ENCODE measurements at places on chromosomes 3 and 15.

DNA sequence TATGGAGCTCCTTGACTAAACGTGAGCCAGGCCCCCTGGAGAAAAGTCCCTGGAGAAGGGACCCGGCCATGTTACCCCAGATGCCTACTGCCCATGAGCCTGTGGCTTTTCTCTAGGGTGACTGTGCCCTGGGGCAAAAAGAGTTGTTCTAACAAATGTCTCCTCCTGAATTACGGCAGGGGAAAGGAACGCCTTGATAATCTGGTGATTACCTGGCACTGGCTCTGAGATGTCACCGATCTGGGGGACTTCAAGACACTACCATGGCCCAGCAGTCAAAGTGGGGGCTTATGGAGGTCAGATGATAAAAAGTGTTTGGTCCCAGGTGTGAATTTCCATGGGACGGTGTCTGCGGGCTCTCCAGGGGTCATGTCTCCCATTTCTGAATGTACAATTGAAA, 140.7 kb downstream of the KLF13 start:
- no peak for DNase-seq

- DNase-seq, result no peak
These were observed 16.3 kb downstream of the IQCB1 start for GRCh38 chr3:121818578-121818977.

- no peak for DNase-seq
These were observed 874.1 kb downstream of the ZPLD1 start for GRCh38 chr3:103308921-103309320.

GRCh38 chr15:29821416-29822099, 710 bp downstream of the TJP1 start:
- peak; percentile 11 for DNase-seq

DNA sequence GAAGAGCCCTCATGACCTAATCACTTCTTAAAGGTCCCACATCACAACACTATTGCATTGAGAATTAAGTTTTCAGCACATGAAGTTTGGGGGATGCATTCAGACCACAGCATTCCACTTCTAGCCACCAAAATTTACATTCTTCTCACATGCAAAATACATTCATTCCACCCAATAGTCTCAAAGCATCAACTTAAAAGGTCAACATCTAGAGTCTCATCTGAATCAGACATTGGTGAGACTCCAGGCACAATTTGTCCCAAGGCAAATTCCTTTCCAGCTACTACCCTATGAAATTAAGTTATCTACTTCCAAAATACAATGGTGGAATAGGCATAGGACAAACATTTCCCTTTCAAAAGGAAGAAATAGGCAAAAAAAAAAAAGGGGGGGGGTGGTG, 64.9 kb downstream of the PLSCR2 start:
- no peak for DNase-seq

DNA sequence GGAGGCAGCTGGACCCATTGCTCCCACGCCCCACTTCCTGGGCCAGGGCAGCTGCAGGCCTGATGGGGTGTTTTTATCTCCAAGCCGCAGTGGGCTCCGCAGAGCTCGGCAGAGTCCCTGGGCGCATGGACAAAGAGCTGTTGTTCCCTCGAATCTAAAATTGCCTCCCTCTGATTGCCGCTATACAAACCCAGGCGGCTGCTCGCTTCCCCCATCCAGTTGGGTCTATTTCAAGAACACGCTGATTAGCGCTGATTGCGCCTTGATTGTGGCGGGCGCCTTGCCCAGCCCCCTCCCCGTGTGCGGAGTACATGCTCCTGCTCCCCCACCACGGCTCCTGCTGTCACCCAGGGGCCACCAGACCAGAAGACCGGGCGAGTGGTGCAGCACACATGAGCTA, 43.4 kb upstream of the SLC6A1 start:
- no peak for DNase-seq

- DNase-seq, result no peak
These were observed 191.4 kb upstream of the LRIG1 start for GRCh38 chr3:66692042-66692765.

DNA sequence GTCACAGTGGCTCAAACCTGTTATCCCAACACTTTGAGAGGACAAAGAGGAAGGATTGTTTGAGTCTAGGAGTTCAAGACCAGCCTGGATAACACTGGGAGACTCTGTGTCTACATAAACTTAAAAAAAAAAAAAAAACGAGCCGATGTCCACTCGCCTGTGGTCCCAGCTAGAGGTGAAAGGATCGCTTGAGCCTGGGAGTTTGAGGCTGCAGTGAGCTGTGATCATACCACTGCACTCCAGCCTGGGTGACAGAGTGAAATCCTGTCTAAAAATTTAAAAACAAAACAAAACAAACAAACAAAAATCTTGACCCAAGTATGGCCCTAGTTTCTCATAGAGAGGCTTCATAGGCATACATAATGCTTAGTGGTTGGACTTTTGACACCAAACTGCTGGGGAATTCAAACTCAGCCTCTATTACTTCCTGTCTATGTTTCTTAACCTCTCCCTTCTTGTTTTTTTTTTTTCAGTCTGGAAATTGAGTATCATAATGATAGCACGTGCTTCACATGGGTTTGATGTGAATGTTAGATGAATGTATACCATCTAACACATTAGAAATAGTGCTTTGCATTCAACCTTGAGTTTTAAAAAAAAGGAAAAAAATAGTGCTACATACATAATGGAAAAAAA, 46.4 kb upstream of the CAPN7 start:
- no peak for DNase-seq

- no peak for DNase-seq
These were observed 679.0 kb upstream of the DPPA4 start for GRCh38 chr3:110016235-110016815.

DNA sequence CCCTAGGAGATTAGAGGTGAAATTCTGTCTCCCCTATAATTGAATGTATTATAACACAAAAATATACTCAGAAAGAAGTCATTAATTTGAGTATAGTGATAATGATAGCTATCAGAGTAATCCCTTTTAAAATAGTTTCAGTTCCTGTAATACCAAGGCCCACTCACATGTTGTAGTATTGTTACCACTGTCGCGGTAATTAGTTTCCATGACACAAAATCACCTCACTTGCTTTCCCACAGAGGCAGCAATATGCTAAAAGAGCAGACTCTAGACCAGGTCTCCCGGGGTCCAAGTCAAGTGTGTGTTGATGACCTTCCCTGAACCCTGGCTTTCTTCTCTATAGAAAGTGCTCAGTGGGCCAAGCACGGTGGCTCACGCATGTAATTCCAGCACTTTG, 39.5 kb upstream of the NSMCE3 start:
- DNase-seq, result no peak

- DNase-seq, result no peak
These were observed 269.1 kb downstream of the SCAPER start for GRCh38 chr15:76636059-76636458.

GRCh38 chr3:106256249-106256957, 387.6 kb upstream of the CBLB start:
- no peak for DNase-seq

DNA sequence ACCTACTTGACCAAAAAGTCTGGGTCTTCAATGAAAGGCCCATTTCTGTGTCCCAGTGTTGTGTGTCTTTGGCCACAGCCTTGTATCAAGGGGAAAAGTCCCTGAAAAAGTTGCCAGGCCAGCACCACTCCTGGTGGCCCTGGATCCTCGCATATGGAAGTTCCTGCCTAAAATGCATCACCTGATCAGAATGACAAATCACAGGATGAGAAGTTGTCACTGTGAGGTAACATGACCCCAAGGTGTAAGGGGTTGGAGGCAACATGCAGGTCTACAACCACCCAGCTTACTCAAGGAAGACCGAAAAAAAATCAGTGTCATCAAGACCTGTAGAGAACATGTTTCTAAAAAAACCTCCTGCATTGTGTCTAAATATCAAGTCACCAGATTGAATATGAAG, 25.6 kb downstream of the PARP15 start:
- DNase-seq, result no peak

DNA sequence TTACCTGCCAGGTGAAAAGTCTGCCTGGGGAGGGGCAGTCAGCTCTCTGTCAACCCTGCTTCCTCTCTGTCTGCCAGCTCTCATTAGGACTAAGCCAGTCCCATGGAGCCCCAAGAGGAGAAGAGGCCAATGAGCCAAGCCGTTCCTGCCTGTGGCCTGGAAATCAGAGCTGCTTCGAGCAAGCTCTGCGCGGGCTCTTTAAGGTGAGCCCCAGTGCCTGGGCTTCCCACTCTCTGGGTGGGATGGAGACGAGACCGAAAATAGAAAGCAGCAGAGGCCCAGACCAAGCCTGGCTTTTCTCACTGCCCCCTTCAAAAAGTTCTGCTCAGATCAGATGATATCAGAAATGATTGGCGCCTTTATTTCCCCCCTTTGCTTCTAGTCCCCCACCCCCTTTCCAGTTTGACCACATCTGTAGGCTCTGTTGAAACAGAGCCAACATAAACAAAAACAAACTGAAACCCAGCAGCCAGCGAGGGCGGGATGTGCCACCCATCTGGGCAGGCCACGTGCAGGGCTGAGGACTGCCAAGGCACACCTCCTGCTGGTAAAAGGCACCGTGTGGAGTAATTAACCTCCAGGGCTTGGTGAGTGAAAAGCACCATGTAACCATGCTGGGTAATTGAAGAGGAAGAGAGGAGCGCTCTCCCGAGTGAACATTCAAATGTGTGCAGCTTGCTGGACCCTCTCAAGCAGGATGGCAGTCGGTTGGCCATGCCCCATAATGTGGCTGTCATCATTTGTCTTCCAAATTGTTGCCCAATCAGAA, 471.0 kb upstream of the PROK2 start:
- DNase-seq, result no peak

DNA sequence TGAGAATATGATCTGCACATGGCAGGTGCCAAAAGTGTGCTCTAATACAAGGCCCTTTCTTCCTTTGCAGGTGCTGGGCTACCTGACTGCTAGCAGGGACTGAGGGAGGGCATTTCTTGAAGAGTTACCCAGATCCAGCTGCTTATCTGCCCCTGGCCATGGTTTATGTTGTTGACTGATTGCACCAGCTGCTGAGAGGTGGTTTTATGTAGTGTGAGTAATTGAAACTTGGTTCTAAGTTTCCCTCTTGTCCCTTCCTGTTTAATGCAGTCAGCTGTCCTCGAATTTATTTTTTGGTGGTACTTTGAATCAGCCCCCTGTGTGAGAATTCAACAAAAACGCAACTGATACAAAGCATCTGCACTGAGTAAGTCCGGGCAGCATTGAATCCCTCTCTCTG, 288.3 kb upstream of the C2CD4B start:
- DNase-seq, result no peak

- DNase-seq, result no peak
These were observed 68.1 kb downstream of the ATP10A start for GRCh38 chr15:25795061-25795460.

DNA sequence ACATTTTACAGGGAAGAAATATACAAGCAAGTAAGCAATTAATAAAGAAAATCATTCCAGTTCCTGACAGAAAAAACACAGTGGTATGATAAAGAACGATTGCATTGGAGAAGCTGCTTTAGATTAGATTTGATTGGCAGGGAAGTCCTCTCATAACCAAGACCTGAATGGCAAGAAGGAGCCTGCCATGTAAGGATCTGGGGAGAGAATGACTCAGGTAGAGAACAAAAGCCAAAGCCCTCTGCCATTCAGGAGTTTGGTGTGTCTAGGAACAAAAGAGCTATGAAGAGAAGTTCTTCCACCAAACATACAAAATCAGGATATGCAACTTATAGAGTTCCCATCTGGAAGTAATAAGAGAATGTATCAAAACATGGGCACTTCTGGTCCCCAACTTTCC, 57.6 kb downstream of the SIDT1 start:
- DNase-seq, result no peak

DNA sequence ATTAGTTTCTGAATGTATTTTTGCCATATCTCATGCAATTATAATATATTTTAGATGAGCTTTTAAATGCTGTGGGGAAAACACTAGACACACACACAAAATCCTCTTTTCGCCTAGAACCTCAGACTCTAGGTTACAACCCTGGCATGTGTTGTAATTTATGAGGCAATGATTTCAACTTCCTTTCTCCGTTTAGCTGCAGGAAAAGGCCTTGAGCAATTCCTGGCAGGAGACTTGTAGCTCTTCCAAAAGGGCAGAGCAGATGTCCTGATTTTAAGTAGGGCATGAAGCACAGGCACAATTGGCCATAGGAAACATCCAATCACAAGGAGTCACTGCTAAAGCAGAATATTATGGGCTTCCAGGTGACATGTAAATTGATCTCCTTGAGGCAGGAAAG, 82.0 kb downstream of the GPR156 start:
- DNase-seq, result no peak

GRCh38 chr3:44648564-44649229, at the start of gene ZNF35:
ZNF35 (plus strand) TSS chr3:44648732; CDS start chr3:44651068, 2,336 bp downstream.
- DNase-seq, result peak; percentile 41

- DNase-seq, result no peak
These were observed 1.5 kb upstream of the CD200R1L start for GRCh38 chr3:112848196-112848595.

GRCh38 chr3:52593103-52593502, 56.7 kb downstream of the UQCC5 start:
- DNase-seq, result no peak

DNA sequence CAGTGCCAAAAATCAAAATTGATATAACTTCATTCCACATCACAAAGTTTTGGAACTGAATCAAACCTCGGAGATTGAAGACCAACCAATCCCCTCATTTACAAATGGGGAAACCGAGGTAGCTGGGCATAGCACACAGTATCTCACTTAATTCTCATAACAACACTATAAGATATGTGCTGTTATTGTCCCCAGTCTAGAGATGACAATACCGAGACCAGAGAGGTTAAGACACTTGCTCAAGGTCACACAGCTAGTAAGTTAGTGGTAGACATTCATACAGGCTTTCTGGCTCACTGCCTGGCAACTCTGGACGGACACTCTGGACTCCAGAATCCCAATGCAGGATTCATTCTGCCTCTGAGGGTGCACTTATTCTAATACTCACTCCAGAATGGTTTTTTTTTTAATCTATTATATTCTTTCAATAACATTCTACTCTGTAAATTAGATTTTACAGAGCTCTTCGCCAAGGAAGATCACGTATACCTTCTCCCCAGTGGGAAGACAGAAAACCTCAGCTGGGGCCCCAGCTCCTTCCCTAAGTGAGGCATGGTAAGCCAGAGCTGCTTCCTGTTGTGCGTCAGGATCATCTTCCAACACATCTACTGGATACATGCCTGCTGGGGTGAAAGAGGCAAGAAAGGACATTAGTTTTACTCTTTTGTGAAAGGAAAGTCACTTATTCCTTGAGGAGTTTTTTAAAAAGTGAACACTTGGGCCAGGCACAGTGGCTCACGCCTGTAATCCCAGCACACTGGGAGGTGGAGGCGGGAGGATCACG, 128.4 kb upstream of the IGF1R start:
- no peak for DNase-seq

- no peak for DNase-seq
These were observed 141.5 kb downstream of the GADL1 start for GRCh38 chr3:30752970-30753369.

GRCh38 chr3:38711321-38711720, 61.8 kb upstream of the SCN5A start:
- DNase-seq, result no peak
